ENCODE measurements at places on chromosomes 4 and X.

GRCh38 chr4:82758701-82759685 is 39.6 kb downstream of the SCD5 start:
- DNase-seq: no peak

DNA sequence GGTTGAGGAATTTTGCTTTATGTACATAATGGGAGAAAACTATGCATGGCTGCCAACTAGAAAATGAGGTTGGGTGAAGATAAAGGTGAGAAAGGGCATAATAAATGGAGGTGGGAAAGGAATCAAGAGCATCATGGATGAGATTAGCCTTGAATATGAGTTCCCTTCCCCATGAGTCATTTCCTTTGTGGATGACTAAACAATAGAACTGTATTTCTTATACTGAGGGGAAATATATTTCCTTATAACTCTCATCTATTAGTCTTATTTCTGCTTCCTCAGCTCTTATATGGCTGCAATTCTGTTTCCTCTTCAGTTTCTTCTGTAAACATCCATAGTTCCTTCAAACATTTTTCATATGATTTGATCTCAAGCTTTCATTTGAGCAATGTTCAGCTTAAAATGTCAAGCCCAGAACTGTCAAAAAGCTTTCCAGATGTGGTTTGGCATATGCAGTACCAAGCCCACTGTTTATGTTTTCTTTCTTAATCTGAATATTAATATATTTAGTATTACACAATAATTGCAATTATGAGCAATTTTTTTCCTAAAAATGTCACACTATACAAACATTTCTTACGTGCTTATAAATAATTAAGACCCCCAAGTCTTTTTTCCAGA is 100.7 kb upstream of the GRPR start:
- no peak for DNase-seq

GRCh38 chr4:85707611-85708010 is 232.7 kb downstream of the ARHGAP24 start:
- no peak for DNase-seq

DNA sequence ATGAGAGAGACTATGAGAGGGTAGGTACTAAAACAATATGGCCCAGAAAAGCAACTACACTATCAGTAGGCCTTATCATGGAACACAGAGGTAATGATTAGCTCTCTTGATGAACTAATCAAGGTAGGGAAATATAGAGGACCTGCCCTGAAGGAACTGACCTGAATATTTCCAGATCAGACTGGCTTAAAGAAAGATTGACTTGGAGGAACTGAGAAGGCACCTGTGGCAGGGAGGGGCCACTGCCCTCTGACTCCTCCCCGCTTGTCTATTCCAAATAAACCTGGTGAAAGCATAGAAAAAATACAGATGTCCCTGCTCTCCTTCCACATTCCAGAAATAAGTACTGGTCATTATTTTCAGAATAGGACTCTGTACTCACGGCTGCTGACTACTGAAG is 5.5 kb downstream of the RPS6KA6 start:
- no peak for DNase-seq

GRCh38 chr4:42824278-42824977 is 68.1 kb upstream of the GRXCR1 start:
- no peak for DNase-seq

GRCh38 chrX:80354966-80355465 is 65.2 kb upstream of the TENT5D start:
- no peak for DNase-seq

- DNase-seq: no peak
Measured at GRCh38 chrX:136185401-136186022, 38.2 kb downstream of the FHL1 start.

- peak; percentile 82 for DNase-seq
Measured at GRCh38 chrX:147911192-147912022, at the start of gene FMR1. TSS of gene FMR1 (plus strand) at chrX:147911919. CDS start at chrX:147912180, 261 bp downstream.

DNA sequence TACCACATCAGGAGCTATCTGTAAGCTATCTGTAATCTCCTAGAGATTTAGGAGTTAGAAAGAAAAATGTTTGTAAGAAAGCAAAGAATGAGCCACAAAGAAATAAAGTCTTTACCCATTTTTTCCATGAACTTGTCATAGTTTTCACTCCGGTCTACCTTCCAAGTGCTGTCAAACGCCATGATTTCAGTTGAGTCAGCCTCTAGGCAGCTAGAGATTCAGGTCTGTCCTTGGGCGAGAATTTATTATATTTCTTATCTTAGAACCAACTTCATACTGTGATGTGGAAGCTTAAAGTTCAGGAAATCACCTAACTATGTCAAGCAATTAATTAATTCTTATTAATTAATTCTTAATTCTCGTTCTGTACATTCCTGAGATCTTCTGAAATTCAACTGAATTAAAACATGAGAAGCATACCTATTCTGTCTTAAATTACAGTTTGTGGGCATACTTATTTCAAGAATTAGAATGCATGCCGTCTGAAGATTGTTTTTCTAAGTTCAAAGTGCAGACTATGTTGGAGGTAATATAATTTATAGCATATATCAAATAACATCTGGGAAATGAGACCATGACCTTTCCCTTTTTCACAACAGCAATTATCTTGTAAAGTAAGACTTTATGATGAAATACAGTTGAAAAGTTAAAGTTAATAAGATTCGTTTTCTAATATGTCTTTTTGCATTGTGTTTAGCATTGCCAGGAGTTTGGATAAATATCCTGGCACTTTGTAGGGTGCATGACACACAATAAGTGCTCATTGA is at the start of gene FABP2:
Gene FABP2, minus strand, starts transcription at position 218 of the 767 bp plus-strand sequence. Its CDS starts 36 bp downstream, at position 182.
- DNase-seq: no peak

DNA sequence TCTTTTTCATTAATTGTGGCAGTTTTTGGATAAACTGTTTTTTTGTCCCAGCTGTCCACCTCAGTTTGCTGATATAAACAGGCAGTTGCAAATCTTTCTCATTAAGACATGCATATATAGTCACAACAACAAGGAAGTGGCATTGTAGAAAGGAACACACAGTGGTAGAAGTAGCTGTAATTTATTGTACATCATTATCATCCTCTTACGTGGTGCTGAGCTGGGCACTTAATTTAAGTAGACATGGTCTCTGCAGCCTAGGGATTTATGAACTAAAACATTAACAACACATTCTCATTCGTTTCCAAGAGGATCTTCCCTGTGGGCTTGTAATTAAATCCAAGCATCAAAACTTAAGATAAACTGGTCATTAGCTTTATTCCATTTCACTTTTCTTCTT is 500.2 kb downstream of the INPP4B start:
- no peak for DNase-seq

- no peak for DNase-seq
Measured at GRCh38 chr4:158810487-158811215, 41.8 kb downstream of the FNIP2 start.

DNA sequence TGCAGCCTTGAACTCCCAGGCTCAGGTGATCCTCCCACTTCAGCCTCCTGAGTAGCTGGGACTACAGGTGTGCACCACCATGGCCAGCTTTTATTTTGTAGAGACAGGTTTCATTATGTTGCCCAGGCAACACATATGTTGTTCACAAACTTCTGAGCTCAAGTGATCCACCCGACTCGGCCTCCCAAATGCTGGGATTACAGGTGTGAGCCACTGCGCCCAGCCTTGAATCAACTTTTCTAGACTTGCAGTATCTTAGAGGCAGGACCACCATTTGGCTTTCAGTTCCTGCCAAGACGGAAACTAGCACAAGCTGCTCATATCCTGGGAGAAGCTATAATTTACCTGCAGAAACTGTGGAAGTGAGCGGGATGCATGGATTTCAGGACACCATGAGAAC is 19.9 kb downstream of the NAT8L start:
- no peak for DNase-seq

DNA sequence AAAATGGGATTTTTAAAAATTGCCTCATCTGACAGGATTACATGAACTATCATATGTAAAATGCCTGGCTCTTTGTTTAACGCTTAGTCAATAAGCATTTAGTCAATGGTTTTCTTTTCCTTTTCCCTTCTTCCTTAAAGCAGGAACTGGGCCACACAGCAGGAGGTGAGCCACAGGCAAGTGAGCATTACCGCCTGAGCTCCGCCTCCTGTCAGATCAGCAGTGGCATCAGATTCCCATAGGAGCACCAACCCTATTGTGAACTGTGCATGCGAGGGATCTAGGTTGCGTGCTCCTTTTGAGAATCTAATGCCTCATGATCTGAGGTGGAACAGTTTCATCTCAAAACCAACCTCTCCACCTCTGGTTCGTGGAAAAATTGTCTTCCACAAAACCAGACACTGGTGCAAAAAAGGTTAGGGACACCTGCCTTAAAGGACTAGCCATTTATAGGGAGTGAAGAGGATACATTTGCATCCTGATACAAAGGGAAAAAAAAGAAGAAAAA is 306.1 kb downstream of the FBXW7 start:
- no peak for DNase-seq

DNA sequence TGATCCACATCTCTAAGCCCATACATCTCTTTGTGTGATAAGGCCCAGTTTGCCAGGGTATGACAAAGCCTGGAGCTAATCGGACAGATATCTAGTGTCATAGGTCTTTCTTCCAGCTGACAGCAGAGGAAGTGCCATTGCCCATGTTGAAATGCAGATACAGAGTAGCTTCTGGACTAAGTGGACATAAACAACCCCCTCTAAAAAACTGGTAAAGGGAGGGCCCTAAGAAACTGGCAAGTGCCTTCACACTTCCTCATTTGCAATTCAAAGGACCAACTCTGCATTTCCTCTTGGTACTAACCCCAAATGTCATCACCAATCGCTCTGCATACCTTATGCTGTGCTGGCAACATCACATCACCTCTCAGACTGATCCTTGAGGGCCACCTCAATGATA is 20.8 kb downstream of the ARHGEF6 start:
- no peak for DNase-seq

GRCh38 chrX:30887288-30887687 is 1.8 kb downstream of the TAB3 start:
- no peak for DNase-seq

DNA sequence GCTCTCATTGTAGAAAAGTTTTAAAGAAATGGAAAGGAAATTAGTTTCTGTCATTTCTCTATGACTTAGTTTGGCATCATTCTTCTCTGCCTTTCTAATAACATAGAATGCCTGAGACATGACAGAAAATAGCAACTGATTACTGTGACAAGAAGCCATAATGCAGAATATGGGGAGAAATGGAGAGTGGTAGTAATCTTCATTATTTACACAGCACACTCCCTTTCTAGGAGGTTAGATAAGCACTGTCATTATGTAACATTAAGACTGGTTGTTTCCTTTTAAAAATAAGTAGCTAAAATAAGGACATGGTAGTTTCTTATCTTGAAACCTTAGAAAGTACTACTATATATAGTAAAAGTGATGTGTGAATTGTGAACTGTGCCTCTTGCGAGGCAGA is 1227.9 kb upstream of the PABPC4L start:
- no peak for DNase-seq

DNA sequence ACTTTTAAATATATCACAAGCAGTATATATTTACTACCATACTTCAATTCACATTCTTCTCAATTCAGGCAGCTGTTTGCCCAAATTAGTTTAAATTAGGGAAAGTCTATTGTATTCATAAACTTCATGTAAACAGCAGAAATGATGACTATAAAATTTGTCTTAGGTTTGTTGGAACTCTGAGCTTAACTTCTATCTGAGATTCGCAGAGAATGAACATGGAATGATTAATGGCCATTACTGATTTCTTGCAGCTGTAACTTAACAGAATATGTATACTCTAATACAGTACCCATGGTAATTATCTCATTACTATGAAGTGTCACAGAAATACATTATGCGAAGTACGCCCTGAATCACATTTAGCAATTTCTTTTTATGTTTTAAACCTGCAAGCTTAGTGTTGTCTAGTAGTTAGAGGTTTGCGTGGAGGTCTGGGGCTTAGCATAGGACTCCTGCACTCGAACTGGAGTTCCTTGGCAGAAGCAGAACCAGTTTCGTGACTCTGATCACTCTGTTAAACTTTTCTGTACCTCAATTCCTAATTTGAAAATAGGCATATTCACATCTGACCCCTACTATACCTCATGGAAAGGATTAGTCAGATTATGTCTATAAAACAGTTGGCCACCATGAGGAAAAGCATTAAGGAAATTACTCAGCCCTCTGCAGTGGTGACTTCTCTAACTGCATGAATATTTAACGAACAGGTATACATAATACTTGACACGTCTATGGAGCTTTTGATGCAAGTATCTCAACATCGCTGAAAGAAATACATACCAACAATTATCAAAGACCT is 243.2 kb downstream of the MGST2 start:
- no peak for DNase-seq

DNA sequence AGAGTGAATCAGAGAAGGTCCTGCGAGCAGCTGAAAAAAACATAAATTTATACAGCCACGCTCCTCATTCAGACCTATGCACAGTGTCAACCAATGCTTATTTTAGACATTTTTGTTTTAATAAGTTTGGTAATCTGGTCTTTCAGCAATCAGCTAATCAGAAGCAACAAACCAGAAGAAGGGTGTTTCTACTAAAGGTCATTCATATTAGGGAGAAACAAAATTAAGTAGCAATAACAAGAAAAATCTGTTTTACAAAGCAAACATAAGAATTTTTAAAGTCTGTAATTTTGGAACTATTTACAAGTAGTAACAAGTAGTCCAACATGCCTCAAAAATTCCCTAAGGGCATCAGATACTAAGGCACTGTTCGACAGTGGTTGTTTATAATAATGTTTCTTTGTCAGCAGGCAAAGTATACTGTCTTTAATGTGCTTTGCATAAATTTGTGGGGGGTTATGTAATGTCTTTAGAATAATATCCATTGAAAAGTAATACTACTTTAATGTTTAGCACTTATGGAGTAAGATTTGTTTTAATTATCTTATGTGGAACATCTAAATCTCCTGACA is 82.8 kb downstream of the PHOX2B start:
- DNase-seq: no peak

- no peak for DNase-seq
Measured at GRCh38 chr4:151099976-151100417, 569 bp downstream of the RPS3A start.

DNA sequence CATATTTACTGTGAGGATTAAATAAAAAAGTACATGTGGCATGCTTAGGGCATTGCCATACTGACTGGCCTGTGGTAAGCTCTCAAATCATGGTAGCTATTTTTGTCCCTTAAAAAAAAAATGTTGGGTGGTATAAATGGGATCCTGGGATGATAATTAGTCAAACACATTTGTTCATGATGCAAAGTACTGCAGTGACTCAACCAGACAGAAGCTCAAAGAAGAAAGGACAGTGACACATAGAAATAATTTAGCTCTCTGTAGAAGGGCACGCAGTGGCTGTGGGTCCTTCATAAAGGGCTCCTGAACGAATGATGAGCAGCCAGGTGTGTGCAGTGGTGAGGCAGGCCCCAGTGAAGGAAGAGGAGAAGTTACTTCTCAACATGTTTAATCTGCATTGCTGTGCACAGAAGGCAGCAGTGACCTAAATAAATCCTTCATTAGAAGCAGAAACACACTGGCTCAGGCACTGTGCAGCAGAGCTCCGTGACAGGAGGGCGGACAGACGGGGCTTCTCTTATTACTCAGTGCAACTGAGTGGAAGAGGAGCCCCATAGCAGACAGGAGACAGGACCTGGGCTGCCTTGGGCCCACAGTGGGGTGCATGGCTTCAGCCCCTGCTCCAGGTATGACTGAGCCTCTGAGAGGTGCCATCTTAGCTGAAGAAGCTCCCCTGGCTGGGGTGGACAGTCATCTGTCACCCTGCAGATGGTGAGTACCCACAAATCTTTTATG is 20.3 kb downstream of the HS3ST1 start:
- DNase-seq: peak; percentile 51
